ENCODE measurements at places on chromosomes 5 and 9.
A peak's percentile ranks its signal among the peaks of the same experiment; 100 is the strongest.

GRCh38 chr9:123119566-123119965 lies 86.1 kb downstream of the GPR21 start:
- DNase-seq = no peak

DNA sequence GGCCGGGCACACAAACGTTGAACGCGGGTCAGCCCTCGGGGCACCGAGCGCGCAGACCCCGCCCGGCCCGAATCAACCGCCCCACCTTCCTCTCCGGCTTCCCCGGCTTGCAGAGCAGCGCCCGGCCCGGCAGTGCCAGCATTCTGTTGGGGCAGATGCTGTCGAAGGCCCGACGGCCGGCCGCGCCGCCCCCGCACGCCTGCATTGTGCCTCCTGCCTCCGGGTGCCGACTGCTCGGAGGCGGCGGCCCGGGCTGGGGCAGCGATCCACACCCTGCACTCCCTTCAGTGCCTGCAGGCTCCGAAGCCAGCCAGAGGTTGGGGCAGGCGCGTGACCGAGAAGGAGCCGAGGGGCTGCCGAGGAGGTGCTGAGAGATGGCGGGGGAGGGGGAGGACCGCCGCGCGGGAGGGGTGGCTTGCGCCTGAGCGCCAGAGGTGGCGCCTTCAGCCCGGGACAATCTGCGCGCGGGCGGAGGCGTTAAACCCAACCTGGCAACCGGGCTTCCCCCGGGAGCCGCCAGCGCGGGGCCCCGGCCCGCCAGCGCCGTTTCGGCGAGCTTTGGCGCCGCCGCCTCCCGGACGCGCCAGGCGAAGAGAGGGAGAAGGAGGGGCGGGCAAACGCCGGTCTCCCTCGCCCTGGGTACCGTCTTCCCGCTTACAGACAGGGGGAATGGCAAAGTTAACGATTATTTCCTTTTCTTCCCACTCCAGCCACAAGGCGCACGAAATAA lies at the start of gene MCIDAS:
MCIDAS (minus strand) TSS at position 382 of the 730 bp plus-strand sequence; CDS start at position 205, 177 bp downstream.
- peak; percentile 74 for DNase-seq

DNA sequence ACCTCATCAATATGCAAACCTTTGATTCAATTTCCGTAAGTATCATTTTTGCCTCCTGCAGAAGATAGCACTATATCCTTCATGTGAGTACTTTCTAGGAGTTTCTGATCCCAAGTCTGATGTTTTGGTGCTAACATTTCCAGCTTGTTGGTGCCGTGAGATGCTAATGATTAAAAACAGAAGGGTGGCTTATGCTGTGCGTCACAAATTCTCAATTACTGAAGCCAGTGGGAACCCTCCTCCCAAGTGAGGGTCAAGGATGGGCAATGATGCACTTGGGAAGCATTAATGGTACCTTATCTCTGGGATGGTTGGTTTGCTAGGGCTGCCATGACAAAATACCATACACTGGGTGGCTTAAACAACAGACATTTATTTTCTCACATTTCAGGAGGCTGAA lies 123.0 kb downstream of the FOXD1 start:
- DNase-seq = no peak

DNA sequence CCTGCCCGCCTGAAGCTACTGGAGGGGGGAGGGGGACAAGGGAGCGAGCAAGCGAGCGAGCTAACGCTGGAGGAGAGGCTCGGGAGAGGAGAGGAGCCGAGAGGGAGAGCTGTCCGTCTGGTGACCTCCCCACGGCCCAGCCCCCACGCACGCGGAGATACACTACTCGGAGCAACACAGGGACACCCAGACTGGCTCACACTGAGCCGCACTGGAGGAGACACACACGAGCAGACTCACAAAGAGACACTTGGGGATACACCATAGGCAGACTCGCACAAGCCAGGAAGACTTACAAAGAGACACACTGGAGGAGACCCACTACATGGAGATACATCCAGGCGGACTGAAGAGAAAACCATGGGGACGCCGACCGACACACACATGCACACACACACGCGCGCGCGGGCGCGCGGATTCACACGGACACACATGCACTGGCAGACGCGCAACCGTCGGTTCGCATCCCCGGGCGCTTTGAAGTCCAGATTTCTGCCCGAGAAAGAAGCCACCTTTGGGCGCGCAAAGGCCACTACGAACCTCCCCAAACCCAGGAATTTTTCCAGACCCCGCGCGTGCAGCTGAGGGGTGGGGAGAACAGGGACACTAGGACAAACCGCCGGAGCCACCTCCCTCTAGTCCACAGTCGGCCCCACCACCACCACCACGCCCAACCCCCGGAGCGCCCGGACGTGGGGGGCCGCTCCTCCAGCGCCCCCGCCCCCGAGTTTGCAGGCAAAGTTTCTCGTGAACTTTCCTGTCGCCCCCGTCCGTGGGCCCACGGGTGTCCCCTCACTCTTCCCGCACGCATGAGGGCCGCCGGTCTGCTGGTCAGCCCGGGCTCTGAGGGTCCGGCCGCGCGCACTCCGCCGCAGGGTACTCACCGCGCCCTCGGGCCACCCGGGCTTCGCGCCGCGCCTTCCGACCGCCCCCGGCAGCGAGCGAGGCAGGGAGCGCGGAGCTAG lies 571 bp downstream of the CNTFR start:
- DNase-seq = peak; percentile 61

- peak; percentile 98 for DNase-seq
Observed at GRCh38 chr5:125198270-125198974, 452.0 kb upstream of the ZNF608 start.

DNA sequence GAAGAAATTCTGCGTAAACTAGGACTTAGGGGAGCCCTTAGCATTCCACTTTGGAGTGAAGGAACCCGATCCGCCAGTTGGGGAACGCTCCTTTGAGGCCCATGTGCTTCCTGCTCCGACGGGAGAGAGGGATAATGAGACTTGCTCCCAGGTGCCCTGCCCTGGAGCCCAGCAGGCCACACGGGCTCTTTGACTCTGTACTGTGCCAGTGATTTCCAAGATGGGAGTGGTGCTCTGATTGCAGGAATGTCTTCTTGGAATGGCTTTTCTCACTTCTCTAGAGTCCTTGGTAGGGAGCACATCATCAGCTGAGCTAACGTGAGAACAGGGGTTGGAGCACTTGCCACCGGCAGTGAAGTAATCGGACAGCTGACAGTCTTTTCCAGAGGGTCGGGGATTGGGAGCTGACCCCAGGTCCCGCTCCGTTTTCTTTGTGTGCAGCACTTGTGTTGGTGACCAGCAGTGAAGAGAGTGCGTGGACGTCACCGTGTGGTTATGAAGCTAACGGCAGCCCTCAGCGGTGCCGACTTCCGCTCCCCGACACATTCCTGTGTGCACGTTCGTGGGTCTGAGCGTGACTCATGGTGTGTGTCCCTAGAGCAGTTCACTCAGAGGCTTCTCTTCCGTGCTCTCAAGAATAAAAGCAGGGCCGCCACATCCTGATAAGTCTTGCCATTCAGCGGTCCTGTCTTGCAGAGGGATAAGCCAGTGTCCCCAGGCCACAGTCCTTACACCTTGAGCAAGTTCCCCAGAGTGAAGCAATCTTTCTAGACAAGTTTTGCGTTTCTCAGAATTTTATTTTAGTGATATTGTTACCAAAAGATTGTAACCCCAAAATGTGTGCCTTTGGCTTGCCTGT lies 25.6 kb downstream of the ABL1 start:
- no peak for DNase-seq

DNA sequence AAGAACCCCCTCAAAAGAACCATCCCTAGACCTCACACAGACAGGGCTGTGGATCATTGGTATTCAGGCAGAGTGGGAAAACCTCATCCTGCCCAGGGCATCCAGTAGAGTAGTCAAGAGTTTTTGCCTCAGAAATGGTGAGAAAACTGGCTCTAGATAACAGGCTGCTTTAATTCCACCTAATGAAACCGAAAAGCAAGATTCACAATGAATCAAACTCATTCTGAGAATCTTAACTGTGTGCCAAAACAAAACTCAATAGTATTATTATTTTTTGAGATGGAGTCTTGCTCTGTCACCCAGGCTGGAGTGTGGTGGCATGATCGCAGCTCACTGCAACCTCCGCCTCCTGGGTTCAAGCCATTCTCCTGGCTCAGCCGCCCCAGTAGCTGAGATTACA lies 17.8 kb upstream of the NPM1 start:
- no peak for DNase-seq

GRCh38 chr5:9409413-9409960 lies 136.4 kb downstream of the SEMA5A start:
- no peak for DNase-seq

DNA sequence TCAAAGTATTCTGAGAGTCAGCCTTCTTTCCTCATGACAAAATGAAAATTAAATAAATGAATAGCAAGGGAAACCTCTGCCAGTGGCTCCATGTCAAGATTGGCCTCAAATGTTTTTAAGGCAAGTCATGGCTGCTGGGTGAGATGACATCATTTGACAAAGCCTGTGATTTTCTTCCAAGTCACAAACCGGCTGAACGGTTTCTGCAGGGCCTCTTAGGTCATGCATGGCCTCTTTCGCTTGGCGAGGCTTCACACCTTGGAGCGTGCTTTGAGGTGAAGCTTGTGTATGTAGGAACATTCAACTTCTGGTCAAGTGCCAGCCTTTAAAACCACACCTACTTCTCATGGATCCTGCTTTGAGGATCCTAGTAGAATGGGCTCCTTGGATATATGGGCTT lies 161.0 kb upstream of the ZNF618 start:
- DNase-seq = no peak

DNA sequence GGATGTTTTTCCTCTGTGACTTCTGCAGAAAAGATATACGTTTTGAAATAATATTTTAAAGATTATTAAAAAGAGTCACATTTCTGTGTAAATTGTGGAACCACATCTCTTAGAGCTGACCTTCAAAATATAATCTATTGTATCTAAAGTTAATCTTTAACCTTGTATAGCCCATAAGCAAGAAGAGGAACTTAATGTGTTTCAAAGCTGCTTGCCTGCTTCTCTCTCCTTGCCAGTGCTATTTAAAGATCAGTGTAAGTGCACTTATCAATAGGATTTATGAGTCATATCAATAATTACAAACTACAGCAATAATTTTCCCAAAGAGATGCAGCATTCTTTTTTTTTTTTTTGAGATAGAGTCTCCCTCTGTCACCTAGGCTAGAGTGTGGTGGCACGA lies 29.4 kb upstream of the GDA start:
- no peak for DNase-seq

DNA sequence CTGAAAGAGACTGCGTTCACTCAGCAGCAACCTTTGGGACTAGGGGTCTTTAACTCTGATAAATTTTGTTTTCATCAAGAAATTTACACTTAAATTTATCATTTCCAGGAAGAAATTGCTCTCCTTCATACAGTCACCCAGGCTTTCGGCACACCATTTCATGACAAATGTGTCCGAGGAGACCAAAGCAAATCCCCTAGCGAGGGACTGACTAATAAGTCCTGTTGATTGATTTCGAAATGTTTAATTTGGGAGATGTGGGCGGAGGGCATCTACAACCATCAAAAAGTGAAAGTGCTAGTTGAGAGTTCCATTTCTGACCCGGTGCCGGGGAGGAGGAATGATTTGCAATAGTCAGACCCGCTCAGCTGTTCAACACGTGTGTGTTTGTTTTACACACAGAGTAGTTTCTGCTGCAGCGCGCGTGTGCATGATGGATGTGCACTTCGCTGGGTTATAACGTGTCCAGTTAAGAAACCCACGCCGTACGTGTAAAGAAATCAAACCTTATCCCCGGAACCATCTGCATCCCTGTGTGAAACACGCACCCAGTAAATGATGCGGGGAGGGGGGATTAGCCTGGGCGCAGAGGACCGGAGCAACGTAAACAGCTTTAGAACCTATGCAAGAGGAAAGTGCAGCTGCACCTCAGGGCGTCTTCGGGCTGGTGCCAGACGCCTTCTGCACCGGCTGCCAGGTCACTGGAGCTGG lies 845 bp upstream of the NR4A3 start:
- peak; percentile 79 for DNase-seq

GRCh38 chr9:80305136-80305535 lies 733.4 kb downstream of the TLE4 start:
- DNase-seq = no peak

DNA sequence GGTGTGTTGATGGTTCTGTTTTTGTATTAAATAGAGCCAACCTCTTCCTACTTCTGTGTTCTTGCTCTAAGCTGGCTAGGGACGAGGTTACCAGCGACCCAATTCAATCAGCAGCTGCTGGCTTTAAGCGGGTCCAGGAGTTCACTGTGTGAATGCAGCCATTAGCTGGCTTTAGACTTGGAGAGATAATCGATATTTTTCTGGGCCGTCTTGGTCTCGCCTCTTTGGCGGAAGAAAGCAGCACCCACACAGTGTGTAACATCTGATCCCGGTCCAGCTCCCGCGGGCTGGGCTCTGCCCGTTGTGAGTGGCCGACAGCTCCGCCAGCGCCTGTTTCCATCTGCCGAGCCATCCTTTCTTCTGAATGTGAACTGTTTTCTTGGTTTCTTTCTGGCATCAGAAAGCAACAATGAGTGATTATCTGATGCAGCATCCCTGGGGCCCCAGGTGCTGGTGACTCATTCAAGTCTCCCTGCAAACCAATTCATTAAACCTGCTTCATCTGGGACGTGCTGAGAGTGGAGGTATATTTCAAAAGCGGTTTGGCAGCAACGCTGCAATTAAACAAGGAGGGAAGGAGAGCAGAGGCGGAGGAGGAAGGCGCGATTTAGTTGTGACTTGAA lies 90.8 kb upstream of the IRX4 start:
- no peak for DNase-seq

DNA sequence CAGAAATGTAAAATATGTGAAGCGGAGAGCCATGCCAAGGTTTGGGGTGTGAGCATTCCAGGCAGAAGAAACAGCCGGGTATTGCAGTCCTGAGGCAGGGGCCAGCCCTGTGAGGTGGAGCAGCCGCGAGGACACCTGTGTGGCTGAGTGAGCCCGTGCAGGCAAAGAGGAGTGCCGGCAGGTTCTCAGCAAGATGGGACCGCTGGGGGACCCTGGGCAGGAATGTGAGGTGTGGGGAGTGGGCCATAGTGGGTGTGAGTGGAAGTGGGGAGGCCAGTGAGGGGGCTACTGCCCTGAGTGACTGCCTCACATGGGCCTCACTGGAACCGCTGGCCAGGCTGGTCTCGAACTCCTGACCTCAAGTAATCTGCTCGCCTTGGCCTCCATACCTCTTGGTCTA lies 8.1 kb upstream of the PRR7 start:
- DNase-seq = no peak

GRCh38 chr5:133942614-133943474 lies 25.6 kb downstream of the C5orf15 start:
- DNase-seq = no peak

GRCh38 chr5:121408778-121409177 lies 442.9 kb upstream of the FTMT start:
- DNase-seq = no peak

GRCh38 chr9:98306384-98307145 lies 51.1 kb upstream of the TBC1D2 start:
- DNase-seq = no peak

DNA sequence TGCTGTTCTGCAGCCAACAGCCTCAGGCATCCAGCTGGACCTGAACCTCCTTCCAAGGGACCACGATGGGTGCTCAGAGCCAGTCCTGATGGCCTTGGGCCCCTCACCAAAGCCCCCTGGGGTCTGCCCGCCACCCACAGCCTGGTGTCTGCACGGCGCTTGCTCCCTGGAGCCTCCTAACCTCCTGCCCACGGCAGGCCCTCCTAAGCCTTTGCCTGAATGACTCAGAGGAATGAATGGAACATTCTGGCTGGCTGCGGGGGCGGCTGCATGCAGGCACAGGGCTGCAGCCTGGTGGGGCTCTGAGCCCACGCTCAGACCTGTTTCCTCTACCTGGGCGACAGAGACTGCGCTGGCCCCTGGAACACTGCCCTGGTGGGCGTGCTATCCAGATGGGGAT lies 6.9 kb downstream of the SOHLH1 start:
- no peak for DNase-seq
